Cortex of kidney (tissue), 1 donor: ENCODE measurements at places on chromosomes 7 and 10.

DNA sequence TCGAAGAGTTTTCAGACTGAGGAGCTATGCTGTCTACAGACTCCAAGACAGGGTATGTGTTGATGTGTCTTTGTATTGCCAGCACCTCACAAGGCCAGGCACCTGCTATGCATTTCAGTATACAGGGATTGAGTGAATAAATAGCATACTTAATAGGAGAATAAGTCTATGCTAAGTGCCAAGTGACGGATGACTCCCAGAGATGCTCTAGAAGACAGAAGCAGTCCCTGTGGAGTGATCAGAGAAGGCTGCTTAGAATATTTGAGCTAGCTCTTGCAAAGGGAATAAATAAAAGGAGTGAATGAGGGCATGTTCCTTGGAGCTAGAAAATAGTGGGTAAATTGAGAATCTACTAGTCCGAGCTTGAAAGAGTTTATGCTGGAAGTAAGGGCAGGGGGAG lies 346.4 kb downstream of the GATA3 start:
- DNase-seq, result no peak

DNA sequence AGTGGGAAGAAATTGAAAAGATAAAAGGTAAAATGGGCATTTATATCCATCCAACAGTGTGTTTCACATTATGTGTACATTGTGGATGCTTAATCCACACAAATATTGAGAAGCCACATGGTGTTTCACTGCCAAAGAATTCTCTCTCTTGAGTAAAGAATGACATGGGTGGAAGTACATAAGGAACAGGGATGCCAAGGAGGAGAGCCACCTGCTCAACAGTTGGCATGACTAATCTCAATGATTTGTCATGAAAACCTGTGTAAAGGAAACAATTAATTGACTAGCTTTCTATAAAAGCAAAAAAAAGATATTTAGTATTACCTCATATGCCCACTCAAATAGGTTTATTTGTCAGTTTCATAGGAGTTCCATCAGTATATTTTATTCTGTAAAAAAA lies 43.1 kb downstream of the MAGI2 start:
- DNase-seq, result no peak

GRCh38 chr10:63415640-63416244 lies 50.0 kb downstream of the JMJD1C start:
- DNase-seq, result no peak

DNA sequence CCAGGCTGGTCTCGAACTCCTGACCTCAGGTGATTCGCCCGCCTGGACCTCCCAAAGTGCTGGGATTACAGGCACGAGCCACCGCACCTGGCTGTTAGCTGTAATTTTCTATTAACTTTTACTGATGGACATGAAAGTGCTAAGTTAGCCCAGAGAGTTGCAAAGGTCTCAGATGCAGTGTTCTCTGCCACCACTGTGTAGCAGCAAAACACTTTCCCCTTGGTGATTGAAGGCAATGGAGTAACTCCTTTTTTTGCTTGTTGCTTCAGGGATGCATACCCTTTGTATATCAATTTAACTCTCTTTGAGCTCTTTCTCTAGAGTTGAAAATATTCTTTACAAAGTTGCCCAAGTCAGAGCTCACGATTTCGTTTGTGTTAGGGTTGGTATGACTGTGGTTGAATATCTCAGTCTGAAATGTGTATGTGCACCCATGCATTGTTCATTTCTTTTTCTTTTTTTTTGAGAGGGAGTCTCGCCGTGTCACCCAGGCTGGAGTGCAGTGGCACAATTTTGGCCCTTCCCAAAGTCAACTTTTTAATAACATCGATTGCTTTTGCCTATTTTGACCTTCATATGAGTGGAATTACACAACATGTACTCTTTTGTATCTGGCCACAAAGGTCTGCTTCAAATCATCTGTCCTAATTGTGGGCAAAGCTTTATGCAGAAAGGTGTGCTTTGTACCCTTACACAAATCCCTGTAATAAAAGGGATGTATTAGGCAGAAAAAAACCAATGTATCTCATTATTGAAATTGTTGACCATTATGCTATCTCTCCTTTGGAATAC lies 52.6 kb downstream of the GTF2I start:
- no peak for DNase-seq

DNA sequence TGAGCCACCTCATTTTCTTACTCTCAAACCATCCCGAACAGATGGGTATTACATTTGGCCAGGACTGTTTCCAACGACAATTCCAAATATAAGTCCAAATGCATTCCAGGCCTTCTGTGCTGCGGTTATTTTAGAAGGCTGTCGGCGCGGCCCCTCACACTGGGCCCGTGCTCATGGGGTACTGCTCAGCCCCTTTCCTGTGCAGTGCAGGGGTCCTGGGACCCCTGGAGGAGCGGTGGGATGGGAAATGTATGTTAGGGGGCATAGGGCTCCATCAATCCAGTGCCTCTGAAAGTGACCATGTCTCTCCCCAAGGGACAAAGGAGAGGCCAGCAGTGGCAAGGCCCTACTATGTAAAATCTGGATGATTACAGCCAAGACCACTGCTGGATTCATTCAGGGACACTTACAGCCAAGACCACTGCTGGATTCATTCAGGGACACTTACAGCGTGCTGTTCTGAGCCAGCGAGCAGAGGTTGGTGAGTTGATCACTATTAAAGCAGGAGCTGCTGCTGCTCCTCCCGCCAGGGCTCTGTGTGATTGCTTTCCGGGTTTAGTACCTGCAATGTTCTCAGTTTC lies 66.3 kb downstream of the CHST15 start:
- no peak for DNase-seq

DNA sequence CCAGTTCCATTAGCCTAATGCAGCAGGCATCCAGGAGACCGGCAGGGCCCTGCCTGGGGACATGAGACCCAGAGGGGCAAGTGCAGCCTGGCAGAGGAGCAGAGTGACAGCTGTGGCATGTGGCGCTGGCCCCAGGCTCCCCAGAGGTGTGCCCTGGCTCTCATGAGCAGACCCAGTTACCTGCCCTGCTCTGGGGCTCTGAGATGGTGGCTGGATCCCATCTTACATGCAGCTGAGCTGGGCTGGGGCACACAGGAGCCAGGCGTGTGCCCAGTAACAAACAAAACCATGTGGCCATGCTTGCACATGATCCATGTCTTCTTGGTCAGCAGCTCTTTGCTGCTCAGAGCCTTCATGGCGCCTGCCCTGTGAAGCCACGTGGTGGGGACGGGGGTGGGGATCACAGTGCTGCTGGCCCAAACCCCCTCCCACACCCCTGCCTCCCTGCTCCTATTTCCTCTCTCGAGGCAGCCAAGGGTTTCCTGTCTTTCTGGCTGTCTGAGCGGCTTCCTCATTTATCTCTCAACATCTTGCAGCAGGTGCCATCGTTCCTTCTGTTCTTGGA lies 40.3 kb upstream of the GTF2I start:
- no peak for DNase-seq

GRCh38 chr10:91743465-91743864 lies 54.8 kb upstream of the TNKS2 start:
- no peak for DNase-seq

DNA sequence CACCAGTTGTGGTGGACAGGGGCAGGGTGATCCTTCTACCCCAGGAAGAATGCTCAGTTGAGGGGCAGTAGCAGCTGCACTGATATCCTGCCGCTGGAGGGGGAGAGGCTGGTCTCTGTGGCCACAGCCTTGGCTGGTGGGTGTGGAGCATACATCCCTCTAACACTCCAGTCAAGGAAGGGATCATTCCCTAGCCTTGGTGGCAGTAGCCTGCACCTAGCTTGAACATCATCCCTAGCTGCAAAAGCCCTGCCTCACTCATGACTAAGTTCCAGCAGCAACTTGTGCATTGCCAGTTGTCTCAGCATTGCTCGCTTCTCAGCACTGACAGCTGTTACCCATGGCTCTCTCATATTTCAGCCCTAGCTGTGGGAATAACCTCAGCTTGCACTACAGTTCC lies 688.9 kb upstream of the POT1 start:
- no peak for DNase-seq

DNA sequence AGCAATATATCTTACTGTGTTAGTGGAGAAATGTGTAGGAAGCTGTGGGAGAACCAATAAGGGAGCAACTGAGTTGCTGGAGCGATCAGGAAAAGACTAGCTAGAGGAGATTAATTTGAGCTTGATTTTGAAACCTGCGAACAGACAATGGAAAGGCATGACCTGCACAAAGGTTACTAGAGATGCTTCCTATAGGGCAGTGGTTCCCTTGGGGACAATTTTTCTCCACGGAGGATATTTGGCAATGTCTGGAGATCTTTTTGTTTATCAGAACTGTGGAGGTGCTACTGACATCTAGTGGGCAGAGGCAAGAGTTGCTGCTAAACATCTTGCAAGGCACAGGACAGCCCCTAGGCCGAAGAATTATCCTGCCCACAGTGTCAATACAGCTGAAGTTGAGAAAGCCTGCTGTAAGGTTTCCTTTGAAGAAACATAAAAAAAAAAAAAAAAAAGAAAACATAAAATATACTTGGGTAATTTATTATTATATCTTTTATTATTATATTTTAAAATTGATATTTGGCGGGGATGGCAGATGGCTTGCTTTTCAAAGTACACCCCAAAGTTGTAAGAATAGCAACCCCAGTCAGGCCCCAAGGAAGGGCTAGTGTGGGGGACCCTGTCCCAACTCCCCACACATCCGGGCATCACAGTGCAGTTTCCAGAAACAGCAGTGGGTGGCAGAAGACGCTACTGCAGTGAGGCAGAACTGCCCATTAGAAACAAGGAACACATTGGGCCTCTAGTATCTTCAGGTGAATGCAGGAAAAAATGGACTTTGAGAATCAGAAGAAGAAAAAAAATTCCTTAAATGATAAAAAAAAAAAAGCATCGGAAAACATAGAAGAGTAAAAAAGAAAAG lies 481.6 kb downstream of the SH2D4B start:
- DNase-seq, result no peak

DNA sequence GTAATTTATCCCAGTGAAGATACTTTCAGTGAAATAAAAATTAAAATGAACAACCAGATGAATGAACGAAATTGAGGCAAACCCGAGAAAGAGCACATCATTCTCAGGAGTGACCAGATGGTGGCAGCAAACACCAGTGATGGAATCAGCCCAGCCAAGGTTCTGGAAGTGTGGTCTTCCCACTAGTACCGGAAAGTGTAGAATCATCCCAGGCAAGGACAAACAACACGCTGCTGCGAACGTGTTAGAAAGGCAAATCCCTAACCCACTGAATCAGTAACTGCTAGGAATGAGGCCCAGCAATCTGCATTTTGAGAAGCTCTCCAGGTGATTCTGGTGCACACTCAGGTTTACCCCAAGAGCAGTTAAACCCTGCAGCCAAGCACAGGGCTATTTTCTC lies 15.5 kb upstream of the SLC18A3 start:
- no peak for DNase-seq

- DNase-seq, result no peak
Observed at GRCh38 chr7:158815083-158815799, 14.1 kb downstream of the ESYT2 start.

DNA sequence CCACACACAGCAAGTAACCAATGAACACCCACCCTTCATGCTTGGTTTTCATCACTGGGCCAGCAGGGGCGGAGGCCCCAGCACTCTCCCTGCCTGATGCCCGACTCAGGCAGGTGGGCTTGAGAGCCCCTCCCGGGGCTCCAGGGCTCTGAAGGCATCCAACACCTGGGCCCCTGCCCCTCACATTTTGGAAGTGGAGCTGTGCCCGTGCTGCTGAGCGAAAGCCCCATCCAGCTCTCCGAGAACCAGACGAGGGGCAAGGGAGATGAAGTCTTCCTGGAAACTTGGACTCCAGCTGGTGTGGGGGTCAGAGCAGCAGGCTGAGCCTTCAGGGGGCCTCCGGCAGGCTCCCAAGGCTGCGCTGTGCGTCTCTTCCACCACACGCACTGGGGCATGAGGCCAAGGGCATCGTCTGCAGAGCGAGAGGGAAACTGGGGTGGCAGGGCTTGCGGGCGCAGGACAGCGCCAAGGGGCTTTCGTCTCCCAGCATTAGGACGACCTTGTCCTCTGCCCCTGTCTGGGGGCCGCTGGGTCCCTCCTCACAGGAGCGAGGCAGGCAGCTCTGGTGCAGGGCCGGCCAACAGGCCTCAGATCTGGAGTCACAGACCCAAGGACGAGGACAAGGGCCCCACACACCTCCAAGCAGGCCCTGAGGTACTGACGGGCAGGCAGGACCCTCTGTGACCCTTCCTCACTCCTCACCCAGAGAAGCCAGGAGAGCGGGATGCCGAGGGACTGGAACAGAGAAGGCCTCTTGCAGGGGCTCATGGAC lies 108.3 kb upstream of the FAM20C start:
- no peak for DNase-seq

- DNase-seq, result no peak
Observed at GRCh38 chr10:122441961-122442360, 12.5 kb upstream of the ARMS2 start.

- no peak for DNase-seq
Observed at GRCh38 chr10:98016772-98017475, 13.5 kb downstream of the CRTAC1 start.

- DNase-seq, result no peak
Observed at GRCh38 chr10:13862546-13863233, 275.9 kb downstream of the PRPF18 start.

GRCh38 chr7:82036146-82036886 lies 266.5 kb upstream of the HGF start:
- no peak for DNase-seq

DNA sequence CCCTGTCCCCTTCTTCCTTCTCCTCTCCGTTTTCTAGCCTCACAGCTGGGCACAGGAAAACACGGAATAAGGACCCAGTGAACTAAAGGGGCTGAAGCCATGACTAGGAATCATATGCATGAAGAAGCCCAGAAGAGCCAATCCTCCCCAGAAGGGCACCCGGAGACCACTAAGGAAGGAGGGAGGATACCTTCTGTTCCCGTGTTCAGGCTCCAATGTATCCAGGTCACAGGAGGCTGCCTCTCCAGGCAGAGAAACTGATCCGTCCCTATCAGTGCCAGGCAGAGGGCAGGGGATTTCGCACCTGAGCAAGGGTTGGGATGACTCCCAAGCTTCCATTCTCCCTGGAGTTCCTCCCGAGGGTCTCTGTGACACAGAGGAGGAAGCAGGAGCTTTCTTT lies 246.6 kb downstream of the SNX10 start:
- no peak for DNase-seq

GRCh38 chr7:135716677-135717238 lies 11.2 kb downstream of the SLC13A4 start:
- no peak for DNase-seq

DNA sequence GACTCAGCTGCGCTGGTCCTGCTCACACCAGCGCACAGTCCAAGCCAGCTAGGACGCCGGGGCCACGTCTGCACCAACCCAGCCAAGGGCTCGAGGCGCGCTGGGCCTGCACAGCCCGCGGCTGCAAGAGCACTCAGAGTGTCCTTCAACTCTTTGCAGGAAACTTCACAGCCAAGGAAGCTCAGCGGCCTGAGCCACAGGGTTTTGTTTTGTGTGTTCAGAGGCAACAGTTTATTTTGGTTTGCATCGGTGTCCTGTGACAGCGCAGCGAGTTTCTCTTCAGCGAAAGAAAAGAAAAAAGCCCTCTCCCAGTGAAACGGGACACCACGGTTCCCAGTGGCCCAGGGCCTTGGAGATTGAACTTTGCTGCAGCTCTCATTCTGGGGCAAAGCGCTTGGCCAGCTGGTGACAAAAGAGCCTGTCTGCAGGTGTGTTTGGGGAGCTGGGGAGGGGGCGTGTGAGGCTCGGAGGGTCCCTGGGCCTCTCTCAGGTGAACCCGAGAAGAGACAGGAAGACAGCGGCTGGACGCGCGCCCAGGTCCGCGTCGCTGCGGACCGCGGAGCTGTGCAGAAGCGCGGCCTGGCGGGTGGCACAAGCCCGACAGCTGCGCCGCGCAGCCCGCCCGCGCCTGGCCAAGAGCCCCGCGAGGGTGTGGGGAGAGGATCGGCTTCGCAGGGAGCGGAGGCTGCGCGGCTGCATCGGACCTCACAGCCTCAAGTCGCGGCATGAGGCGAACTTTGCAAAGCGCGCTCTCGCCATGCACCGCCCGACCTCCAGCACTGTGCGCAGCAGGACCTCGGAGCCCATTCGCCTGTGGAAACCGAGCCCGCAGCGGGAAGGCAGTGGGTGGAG lies 922 bp downstream of the CXCL12 start:
- no peak for DNase-seq
